ENCODE measurements at places on chromosomes 4 and X.
A peak's percentile ranks its signal among the peaks of the same experiment; 100 is the strongest.

GRCh38 chrX:24553011-24553410 lies 87.9 kb downstream of the PDK3 start:
- DNase-seq, result no peak

DNA sequence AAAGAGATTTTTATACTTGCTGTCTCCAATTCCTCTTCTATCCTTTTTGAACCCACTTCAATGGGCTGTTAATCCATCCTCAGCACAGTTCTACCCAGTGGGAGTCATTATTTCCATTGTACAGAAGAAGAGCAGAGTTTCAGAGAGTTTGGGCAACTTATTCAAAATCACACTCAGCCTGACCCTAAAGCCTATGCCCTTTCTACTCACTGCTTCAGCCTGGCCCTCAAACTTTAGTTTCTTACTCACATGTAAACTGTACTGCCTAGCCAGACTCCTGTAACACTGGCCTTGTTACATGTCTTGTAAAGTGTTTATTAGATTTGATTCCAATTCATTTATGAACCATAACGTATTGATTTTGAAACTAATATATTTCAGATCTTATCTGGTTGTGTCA lies 25.1 kb upstream of the USO1 start:
- no peak for DNase-seq

- no peak for DNase-seq
These were observed 272.1 kb upstream of the AGTR2 start for GRCh38 chrX:115898382-115899001.

DNA sequence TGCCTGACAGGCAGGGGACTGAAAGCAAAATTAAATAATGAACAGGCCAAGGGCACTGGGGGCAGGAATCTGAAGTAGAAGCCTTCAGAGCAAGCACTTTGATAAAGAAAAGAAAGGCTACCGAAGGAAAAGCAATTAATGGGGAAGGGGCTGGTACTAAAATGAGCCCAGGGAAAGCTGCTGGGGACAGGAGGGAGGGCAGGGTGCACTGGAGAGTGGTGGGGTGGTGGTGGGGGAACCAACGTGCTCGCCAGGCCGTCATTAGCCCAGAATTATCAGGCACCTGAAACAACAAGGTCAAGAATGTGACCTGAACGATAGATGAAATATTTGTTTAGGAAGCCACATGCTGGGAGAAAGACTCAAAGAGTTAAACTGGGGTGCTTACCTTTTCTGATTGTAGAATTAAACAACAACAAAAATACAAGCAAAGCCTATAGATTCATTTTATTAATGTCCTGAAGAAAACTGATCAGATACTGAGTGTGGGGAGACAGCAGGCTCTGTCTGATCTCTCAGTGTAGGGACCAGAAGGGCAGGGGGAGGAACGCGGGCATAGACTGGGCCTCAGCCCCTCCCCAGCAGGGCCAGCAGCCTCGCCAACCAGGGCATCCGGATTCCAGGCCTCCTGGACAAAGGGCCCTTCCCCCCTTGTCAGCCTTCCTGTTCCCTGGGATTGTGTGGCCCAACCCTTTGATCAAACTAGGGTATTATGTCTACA lies 239.7 kb upstream of the KLF3 start:
- no peak for DNase-seq

GRCh38 chrX:19799319-19800182 lies 87.8 kb downstream of the SH3KBP1 start:
- DNase-seq, result no peak

GRCh38 chrX:31563792-31564191 lies 492.0 kb upstream of the FTHL17 start:
- no peak for DNase-seq

DNA sequence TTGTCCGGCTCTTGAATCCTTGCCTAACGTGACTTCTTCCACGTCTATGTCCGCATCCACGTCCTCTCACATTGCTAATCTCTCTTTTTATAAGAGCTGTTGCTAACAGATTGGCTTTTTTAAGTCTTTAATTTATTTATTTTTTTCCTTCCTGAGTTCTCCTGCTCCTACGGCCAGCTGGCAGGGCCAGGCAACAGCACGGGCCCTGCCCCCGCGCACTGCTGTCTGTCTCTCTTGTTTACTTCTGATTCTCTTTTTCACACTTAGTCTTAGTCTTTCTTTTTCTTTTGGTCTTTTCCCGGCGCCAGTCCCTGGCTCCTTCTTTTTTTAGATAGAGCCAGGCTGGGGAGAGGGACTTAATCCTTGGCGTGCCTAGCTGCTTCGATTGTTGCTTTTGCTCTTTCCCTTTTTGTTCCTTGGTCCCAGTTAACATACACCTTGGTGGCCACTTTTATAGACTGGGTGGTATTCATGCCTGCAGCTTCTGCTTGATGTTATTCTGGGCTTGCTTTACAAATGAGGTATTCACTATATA lies 53.2 kb upstream of the RBMX start:
- DNase-seq, result no peak

DNA sequence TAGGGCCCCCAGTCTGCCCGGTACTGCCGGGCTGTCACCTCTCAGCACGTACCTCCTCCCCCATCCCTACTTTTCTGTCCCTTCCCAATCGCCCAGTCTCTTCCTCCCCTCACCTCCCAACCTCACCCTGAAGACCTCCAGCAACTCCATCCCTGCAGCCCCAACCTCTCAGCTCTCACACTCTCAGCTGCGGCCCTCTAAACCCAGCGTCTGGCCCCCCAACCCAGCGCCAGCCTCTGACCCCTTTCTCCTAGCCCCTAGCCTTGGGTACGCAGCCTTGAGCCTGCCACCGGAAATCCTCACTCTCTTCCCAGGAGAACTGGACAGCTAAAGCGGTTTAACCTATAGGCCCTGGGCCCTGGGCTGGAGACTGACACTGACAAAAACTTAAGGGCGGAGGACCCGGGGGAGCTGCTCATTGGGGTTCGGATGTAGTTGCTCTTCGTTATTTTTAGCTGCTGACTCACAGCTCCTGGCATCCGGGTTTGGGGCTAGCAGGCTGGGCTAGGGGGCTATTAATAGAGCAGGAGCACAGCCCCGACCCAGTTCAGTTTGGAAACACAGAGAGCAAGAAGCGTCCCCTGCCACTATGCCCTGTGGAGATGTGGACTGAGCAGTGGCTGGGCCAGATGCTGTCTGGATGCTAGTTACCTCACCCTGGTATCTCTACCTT lies 9.6 kb upstream of the DLG3 start:
- DNase-seq, result no peak

DNA sequence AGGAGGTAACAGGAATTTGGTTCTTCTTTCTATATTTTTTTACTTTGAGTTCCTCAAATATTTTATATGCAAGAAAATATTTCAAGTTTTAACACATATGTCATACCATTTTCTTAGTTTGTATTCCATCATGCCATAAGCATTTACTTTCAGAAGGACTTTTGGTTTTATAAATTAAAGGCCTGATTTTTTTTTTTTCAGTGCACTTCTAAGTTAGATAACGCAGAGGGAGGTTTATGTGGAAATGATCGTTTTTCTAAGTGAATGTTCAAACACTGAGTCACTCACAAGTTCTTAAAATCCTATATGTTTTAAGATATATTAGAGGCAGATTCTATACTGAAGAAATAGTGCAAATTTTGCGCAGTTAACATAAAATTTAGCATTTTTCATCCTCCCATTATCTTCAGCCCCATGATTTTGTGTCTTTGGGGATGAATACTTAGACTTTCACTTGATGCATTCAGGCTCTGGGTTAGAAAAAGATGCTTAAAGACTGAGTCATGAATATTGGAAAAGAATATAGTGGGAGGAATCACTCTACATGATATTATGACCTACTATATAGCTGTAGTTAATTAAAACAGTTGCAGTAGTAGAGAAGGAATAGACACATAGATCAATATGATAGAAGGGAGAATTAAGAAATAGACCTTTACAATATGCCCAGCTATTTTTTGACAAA lies 54.9 kb downstream of the COL4A5 start:
- DNase-seq, result no peak

GRCh38 chr4:99633772-99634171 lies 23.9 kb downstream of the C4orf54 start:
- peak; percentile 69 for DNase-seq

DNA sequence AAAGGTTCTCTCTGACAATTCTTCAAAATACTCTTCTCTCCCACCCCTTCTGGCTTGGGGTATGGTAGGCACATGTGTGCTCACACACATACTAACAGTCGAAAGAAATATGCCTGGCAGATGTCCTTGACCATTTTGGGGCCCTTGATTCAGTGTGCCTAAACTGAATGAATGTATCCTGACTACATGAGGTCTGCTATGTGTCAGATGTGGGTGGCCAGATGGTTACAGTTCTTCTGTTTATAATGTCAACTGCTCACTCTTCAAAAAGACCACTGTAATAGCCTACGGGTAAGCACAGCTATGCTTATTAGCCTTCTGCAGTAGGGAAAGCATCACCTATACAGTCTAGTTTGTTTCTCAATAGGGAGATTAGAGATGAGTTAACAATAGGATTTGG lies 63.7 kb upstream of the VEGFC start:
- no peak for DNase-seq

GRCh38 chr4:40595981-40596380 lies 33.7 kb downstream of the RBM47 start:
- DNase-seq, result no peak

- no peak for DNase-seq
These were observed 71.9 kb downstream of the PDLIM5 start for GRCh38 chr4:94523617-94524016.

DNA sequence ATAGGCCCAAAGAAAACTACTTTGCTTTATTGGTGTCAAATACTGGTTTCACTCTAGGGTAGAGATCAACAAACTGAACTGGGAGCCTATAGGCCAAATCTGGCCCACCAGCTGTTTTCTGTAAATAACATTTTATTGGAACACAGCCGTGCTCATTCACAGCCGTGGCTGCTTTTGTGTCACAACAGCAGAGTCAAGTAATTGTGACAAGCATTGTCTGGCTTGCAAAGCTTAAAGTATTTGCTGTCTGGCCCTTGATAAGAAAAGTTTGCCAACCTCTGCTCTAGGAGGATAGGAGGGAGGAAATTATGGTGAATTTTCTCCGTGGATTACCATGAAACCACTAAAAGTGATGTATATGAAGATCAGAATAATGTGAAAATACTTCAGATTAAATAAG lies 53.4 kb downstream of the GPAT3 start:
- DNase-seq, result no peak

GRCh38 chr4:23365086-23365485 lies 524.8 kb downstream of the PPARGC1A start:
- DNase-seq, result no peak

DNA sequence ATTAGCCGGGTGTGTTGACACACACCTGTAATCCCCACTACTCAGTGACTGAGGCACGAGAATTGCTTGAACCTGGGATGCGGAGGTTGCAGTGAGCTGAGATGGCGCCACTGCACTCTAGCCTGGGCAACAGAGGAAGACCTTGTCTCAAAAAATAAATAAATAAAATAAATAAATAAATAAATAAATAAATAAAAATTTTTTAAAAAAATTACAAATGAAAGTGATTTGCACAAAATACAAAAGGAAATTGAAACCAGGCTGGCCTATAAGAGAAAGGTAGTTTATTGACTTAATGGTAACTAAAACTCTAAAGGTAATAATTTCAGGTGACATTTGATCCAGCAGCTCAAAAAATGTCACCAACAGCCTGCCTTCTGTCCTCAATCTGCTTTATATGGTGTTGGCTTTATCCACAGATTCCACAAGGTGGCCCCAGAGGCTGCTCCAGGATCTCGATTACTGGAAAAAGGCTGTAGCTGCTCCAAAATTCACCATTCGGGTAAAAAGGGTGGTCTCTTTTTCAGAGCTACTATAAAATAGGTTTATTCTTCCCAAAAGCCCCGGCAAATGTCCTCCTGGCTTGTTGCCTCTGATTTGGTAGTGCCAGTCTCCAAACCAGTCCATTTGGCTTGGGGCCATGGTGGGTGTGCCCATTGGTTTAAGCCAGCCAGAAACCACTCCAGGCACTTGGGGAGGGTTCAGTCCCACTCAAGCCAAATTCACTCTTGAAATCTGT lies 61.4 kb upstream of the TRIM2 start:
- DNase-seq, result peak; percentile 78

DNA sequence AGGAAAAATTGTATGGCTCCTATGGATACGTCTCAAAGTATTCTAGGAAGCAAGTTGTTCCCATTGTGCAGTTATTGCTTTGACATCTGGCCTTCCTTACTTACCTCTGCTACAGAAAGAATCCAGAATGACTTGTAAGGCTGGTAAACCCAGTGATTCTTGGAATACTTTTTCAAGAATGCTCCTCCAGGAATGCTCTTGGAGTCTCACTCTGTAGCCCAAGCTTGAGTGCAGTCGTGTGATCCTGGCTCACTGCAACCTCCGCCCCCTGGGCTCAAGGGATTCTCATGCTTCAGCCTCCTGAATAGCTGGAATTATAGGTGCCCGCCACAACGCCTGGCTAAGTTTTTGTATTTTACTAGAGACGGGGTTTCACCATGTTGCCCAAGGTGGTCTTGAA lies 38.1 kb downstream of the GAB1 start:
- no peak for DNase-seq

- DNase-seq, result no peak
These were observed 37.9 kb downstream of the FAT1 start for GRCh38 chr4:186685767-186686183.

GRCh38 chrX:13522811-13523210 lies 46.6 kb upstream of the EGFL6 start:
- DNase-seq, result no peak

GRCh38 chr4:158255727-158256324 lies 45.5 kb downstream of the TMEM144 start:
- peak; percentile 22 for DNase-seq

GRCh38 chr4:1823545-1823932 lies 30.4 kb downstream of the FGFR3 start:
- DNase-seq, result no peak

DNA sequence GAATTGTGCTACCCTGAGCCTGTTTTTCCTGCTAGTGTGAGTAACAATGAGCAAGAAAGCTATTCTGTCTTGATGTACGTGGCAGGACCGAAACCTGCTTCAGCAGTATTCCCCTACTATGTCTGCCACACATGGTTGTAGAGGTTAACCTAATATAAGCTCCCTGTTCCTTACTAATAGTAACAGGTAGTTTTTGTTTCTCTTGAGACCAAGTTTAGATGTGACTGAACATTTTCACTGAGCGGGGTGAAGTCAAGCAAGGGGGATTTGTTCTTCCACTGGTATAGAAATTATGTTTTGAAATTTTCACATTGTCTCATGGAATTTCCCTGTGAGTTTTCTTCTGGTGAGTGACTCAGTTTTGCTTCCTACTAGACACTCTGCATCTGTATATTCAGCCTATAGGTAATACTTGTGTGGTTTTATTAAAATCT lies 37.3 kb downstream of the RRAGB start:
- no peak for DNase-seq

DNA sequence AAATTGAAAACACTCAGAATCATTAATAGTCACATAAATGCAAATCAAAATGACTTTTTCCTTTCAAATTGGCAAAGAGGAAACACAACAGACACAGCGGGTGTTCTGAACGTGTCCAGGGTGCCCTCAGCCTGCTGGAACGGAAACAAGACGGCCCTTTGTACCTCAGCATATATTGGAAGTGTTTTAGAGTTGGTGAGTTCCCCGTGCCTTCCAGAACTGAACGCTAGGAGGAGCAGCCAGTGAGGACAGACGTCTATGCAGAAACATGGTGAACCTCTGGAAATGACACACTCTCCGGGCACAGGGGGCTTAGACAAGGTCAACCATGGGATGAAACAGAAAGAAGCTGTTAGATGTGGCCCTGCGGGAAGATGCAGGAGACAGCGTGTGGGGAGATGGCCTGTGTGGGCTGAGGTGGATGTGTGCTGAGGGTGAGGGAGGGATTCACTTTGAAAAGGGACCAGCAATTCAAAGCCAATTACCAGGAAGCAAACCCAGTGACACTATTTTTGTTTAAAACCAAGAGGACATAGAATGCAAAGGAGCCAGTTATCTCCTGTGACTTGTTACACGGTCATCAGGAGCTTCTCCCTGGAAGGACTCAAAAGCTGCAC lies 40.4 kb downstream of the RNF212 start:
- no peak for DNase-seq

GRCh38 chrX:39814391-39814790 lies 283.4 kb downstream of the BCOR start:
- DNase-seq, result peak; percentile 5

All from NCI-H1105 treated with DMSO at 0.1 percent for 48 hours (cell line).